ENCODE measurements at places on chromosomes 7 and 10.

GRCh38 chr10:15188603-15189002 lies 20.1 kb upstream of the NMT2 start:
- no peak for DNase-seq

GRCh38 chr7:85773116-85773728 lies 586.4 kb upstream of the SEMA3D start:
- DNase-seq, result no peak

- DNase-seq, result no peak
Measured at GRCh38 chr10:10796061-10796773, 221.5 kb upstream of the CELF2 start.

- no peak for DNase-seq
Measured at GRCh38 chr7:47846138-47846836, 102.0 kb downstream of the PKD1L1 start.

GRCh38 chr10:88525371-88526069 lies 57.6 kb downstream of the RNLS start:
- DNase-seq, result no peak

GRCh38 chr7:117281562-117281961 lies 41.3 kb downstream of the WNT2 start:
- DNase-seq, result no peak

DNA sequence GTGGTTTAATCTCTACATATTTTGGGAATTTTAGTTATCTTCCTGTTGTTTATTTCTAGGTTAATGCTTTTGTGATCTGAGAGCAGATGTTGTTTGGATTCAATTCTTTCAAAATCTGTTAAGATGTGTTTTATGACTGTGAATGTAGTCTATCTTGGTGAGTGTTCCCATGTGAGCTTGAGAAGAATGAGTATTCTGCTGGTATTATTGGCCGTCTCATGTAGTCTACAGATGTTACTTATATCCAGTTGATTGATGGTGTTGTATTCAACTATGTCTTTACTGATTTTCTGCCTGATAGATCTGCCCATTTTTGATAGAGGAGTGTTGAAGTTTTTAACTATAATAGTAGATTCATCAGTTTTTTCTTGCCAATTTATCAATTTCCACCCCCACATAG lies 141.4 kb upstream of the FOXP2 start:
- no peak for DNase-seq

DNA sequence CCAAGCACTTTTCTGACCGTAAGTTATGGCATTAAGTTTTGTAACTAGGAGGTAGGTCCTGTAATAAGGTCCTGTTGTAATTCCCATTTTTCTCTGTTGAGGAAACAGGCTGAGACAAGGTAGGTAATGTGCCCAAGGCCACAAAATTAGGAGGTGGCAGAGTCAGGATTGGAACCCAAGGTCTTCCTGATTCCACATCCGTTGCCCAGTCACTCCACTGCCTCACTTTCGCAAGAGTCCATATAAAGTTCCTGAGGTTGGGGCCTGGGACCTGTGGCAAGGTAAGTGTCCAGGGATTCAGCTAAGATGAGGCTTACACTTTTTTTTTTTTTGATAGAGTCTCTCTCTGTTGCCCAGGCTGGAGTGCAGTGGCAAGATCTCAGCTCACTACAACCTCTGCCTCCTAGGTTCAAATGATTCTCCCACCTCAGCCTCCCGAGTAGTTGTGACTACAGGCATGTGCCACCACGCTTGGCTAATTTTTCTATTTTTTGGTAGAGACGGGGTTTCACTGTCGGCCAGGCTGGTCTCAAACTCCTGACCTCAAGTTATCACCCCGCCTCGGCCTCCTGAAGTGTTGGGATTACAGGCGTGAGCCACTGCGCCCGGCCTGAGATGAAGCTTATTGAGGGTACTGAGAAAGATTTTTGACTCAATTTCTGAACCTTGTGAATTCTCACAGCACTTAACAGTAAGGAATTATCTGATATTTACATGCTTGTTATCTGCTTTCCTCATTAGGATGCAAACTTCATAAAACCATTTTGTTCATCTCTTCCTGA lies 20.3 kb upstream of the GNA12 start:
- no peak for DNase-seq

- DNase-seq, result no peak
Measured at GRCh38 chr10:126021833-126022500, 125.6 kb downstream of the FANK1 start.

DNA sequence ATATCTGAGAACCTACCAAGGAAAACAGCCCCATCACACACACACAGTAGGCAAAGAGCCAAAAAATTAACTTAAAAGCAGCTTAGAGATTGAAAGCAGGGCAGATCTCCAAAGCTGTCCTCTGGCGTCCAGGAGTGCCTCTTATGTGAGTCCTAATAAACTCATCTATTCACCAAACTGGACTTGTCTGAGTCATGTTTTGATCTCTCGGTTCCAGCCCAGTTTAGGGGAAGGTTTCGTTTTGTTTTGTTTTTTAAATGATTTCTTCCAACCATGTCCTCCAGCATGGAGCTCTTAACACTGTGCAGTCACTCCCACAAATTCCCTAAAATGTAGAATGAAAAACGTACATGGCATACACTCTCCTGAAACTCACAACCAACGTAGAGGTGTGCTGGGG lies 6.7 kb upstream of the PRSS37 start:
- no peak for DNase-seq

DNA sequence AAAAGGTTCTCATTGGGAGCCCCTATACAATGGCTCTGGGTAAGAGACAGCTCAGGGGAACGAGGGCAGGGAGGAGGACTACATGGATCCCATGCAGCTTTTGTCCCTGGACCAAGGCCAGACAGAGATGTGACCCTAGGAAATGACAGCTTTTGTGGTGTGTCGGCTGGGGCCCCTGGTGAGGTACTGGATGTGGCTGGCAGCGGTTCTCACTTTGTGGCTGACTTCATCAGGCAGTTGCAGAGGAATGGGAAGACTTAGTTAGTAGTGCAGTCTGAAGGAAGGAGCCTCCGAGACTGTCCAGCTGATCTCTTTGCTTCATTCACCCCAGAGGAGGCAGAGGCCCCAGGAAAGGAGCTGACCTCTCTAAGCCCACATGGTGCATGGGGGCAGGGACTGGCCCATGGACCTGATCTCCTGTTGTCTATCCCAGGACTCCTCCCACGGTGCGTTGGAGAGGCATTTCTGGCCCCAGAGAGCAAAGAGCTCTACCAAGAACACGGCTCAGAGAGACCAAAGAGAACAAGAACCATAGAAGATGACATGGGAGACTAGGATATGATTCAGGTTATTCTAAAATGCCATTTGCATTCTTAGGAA lies 202.9 kb downstream of the RPS24 start:
- no peak for DNase-seq

DNA sequence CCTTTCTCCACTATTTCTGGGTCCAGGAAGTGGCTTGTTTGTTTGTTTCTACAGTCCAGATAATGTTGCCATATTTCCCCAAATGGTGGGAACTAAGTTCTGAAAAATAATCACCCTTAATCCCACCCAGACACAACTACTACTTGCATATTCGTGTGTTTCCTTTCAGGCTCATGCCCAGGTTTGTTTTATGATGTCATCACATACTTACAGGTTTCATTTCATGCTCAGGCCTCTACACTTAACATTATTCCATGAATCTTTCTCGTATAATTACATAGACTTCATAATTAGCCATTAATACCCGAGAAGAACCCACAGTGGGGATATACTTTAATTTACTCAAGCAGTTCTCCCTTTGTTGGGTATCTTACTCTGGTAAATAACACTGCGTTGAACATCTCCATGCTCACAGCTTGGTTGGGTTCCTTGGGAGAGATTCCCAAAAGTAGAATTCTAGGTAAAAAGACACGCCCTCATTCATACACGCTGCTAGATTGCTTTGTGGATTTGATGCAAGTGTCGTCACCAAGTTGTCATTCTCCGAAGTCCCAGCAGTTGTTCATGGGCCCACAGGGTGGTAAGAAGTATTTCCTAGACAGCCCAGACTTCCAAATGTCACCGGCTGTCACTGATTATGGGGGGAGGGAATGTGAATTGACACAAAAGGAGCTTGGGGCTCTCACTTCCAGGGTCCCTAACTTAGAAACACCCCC lies 42.6 kb downstream of the UNC5B start:
- DNase-seq, result no peak

Measured in hematopoietic multipotent progenitor cell treated with erythropoietin and hydrocortisone succinate and interleukin-3 and kit ligand, for 17 days (in vitro differentiated cells).